WTC11 (cell line): ENCODE measurements at places on chromosomes 5 and 9. TPM values are rescaled to one million over a fixed set of nuclear protein-coding genes. Genes with fewer than 3 reads are reported as not detected.

The TSSK1B gene
- not detected in 3 replicates for total RNA-seq

The TRPM6 gene
- total RNA-seq: 0.66 to 1.4 TPM (median 0.78 TPM) in 3 replicates

The SOHLH1 gene
- not detected in 3 replicates for total RNA-seq

The HAUS6 gene
- 37.9 to 43.3 TPM (median 39.8 TPM) in 3 replicates for total RNA-seq

The TMEM215 gene
- 0.21 to 0.34 TPM (median 0.31 TPM) in 3 replicates for total RNA-seq

DNA sequence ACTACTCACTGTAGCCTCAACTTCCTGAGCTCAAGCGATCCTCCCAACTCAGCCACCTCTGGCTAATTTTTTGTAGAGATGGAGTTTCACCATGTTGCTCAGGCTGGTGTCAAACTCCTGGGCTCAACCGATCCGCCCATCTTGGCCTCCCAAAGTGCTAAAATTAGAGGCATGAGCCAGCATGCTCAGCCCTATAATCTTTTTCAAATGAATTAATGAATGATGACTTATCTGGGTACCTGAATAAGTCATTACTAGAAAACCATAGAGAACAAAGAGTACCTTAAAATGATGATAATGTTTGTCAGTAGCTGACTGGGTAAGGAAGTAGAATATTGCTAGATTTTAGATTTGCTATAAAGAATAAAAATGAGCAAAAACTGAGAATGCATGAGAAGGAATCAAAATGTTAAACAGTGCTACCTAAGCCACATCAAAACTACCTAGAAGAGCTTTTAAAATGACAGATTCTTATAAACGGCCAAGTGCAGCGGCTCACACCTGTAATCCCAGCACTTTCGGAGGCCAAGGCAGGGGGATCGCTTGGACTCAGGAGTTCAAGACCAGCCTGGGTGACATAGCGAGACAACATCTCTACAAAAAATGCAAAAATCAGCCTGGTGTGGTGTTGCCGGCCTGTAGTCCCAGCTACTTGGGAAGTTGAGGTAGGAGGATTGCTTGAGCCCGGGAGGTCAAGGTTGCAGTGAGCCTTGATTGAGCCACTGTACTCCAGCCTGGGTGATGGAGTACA lies 13.6 kb downstream of the FNBP1 start:
- H3K4me3 ChIP-seq: no peak overlapping the region
- no peak overlapping the region for H3K27ac ChIP-seq
- no peaks in the 10 kb centered on the region for H3K27me3 ChIP-seq
- no peaks in the 10 kb centered on the region for H3K36me3 ChIP-seq
- DNase-seq: no peak

- H3K4me3 ChIP-seq: no peak overlapping the region
- H3K4me1 ChIP-seq: peaks cover 15% of the 10 kb centered on the region
- no peaks in the 10 kb centered on the region for H3K36me3 ChIP-seq
- DNase-seq: no peak
Measured at GRCh38 chr5:139132515-139132914, 65.7 kb downstream of the SIL1 start.

DNA sequence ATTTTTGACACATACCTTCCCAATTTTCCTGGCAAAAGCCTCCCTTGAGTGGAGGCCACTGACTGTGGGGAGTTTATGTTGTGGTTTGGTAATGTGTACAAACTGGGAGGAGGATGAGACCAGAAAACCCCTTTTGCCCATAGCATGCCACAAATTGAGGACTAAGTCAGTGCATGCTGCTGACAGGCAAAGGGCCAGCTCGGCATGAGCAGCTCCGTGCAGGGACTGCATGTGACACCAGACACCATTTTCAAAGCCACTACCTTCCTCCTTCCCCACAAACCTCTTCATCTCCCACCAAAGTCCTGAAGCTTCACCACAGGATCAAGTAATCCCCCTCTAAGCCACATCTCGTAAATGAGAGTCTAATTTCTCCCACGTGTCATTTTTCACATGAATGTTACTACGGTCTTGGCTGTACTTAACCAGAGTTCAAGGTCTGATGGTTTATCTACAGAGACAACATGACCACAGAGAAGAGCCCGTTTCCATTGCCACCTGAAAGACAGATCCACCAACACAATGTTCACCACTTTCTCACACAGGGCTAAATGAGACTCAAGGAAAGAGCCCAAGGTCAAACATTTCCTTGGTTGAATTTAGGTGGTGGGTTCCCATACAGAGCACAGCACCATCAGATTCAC lies 106.5 kb downstream of the NFIB start:
- H3K27me3 ChIP-seq: no peaks in the 10 kb centered on the region
- H3K4me1 ChIP-seq: peaks cover 30% of the 10 kb centered on the region
- H3K36me3 ChIP-seq: no peaks in the 10 kb centered on the region; the same call in 1 of the 2 replicates
- H3K4me3 ChIP-seq: no peak overlapping the region
- no peak for DNase-seq
- peak overlapping the region; percentile 16; the same call in 1 of the 2 replicates for H3K27ac ChIP-seq

GRCh38 chr5:78919796-78920195 lies 65.3 kb downstream of the ARSB start:
- no peak for DNase-seq
- no peak overlapping the region for H3K27ac ChIP-seq
- H3K36me3 ChIP-seq: no peaks in the 10 kb centered on the region
- H3K4me3 ChIP-seq: no peak overlapping the region

DNA sequence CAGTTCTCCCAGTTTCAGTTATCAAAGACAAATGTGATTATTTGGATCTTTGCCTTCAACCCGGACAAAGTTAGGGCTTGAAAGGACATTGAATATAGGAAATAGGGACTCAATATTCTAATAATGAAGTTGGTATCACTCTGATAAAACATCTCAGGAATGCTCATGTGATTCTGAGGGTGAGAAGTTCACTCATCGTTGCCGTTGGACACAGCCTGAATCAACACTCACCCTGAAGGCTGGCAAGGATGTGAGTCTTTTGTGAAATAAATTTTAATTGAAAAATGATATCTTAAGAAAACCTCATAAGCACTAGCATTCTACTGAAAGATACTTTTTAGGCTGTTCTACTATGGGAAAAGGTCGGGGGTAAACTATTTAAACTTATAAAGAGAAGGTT lies 44.8 kb upstream of the C9orf72 start:
- peaks cover 5% of the 10 kb centered on the region; the same call in 1 of the 2 replicates for H3K27me3 ChIP-seq
- no peaks in the 10 kb centered on the region for H3K36me3 ChIP-seq
- H3K4me3 ChIP-seq: no peak overlapping the region
- H3K4me1 ChIP-seq: no peaks in the 10 kb centered on the region
- DNase-seq: no peak
- no peak overlapping the region for H3K27ac ChIP-seq

- H3K36me3 ChIP-seq: peaks cover 68% of the 10 kb centered on the region
- no peak for DNase-seq
- no peaks in the 10 kb centered on the region for H3K27me3 ChIP-seq
Measured at GRCh38 chr5:109844695-109845094, 155.0 kb downstream of the MAN2A1 start.

GRCh38 chr9:16371306-16371705 lies 499.2 kb downstream of the BNC2 start:
- H3K36me3 ChIP-seq: no peaks in the 10 kb centered on the region
- no peaks in the 10 kb centered on the region for H3K4me1 ChIP-seq
- no peak for DNase-seq
- no peak overlapping the region for H3K4me3 ChIP-seq

GRCh38 chr5:116612431-116612830 lies 37.8 kb upstream of the SEMA6A start:
- peaks cover 14% of the 10 kb centered on the region for H3K4me1 ChIP-seq
- no peak overlapping the region for H3K27ac ChIP-seq
- no peak for DNase-seq
- no peaks in the 10 kb centered on the region; the same call in 1 of the 2 replicates for H3K27me3 ChIP-seq

DNA sequence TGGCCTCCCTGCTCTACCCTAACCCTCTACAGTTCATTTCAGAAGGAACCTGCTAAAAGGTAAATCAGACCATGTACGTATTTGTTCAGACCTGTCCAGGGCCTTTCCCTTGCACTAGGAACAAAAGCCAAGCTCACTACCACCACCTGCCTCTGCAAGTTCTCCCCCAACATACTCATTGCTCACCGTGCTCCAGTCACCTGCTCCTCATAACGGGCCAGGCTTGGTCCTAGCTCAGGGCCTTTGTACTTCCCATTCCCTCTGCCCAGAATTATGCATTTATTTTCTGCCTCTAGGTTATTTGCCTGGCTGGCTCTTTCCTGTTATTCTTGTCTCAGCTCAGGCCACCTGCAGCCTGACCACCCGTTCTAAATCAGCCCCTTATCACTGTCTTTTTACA lies 4.8 kb upstream of the FGF1 start:
- H3K4me1 ChIP-seq: peaks cover 24% of the 10 kb centered on the region
- DNase-seq: no peak
- no peak overlapping the region for H3K27ac ChIP-seq
- H3K36me3 ChIP-seq: no peaks in the 10 kb centered on the region
- no peak overlapping the region for H3K4me3 ChIP-seq

- H3K4me1 ChIP-seq: peaks cover 7% of the 10 kb centered on the region
- DNase-seq: peak; percentile 64
- H3K36me3 ChIP-seq: no peaks in the 10 kb centered on the region
- H3K27me3 ChIP-seq: peaks cover 8% of the 10 kb centered on the region
- H3K4me3 ChIP-seq: no peak overlapping the region
Measured at GRCh38 chr9:893843-894420, 52.4 kb downstream of the DMRT1 start.

DNA sequence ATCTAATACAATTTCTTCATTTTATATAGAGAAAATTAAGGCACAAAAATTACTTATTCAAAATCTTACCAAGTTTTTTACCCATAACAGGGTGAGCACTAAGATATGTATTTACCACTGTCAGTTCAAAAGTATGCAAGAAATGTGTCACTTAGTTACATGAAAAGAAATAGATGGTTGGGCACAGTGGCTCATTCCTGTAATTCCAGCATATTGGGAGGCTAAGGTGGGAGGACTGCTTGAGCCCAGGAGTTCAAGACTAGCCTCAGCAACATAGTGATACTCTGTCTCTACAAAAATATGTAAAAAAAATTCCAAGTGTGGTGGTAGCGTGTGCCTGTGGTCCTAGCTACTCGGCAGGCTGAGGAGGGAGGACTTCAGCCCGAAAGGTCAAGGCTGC lies 19.4 kb downstream of the YIPF5 start:
- H3K27me3 ChIP-seq: no peaks in the 10 kb centered on the region
- no peaks in the 10 kb centered on the region for H3K4me1 ChIP-seq
- no peak overlapping the region for H3K27ac ChIP-seq
- no peaks in the 10 kb centered on the region for H3K36me3 ChIP-seq
- H3K4me3 ChIP-seq: no peak overlapping the region

DNA sequence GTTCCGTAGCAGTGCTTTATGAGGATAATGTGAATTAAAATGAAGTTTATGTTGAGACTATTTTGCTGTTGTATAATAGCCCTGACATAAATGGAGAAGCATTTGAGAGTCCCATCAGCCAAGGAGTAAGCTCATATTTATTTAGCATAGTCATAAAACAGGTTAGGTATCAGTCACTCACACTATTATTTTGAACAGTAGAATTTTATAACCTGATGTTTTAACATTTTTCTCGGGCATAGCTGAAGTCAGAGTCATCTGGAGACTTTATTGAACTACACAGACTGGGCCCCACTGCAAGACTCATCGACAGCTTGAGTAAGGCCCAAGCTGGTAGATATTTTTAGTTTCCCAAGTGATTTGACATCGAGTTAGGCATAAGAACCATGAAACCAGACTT lies 620.3 kb upstream of the WWC1 start:
- H3K27ac ChIP-seq: peak overlapping the region; percentile 8; the same call in 1 of the 2 replicates
- no peaks in the 10 kb centered on the region for H3K27me3 ChIP-seq
- DNase-seq: no peak
- H3K36me3 ChIP-seq: 0 out of 2 replicates have a peak, but pooled peaks cover under 1% of the 10 kb centered on the region
- H3K4me3 ChIP-seq: no peak overlapping the region

- peaks cover 9% of the 10 kb centered on the region; the same call in 1 of the 2 replicates for H3K4me1 ChIP-seq
- H3K4me3 ChIP-seq: no peak overlapping the region
- no peaks in the 10 kb centered on the region for H3K27me3 ChIP-seq
- no peak for DNase-seq
- no peaks in the 10 kb centered on the region for H3K36me3 ChIP-seq
- no peak overlapping the region for H3K27ac ChIP-seq
Measured at GRCh38 chr5:102539996-102540728, 41.4 kb upstream of the SLCO6A1 start.

GRCh38 chr5:50653946-50654345 lies 12.5 kb upstream of the PARP8 start:
- H3K27me3 ChIP-seq: no peaks in the 10 kb centered on the region; the same call in 1 of the 2 replicates
- H3K27ac ChIP-seq: no peak overlapping the region
- no peak for DNase-seq
- peaks cover 21% of the 10 kb centered on the region for H3K4me1 ChIP-seq
- no peak overlapping the region for H3K4me3 ChIP-seq
